ENCODE measurements at places on chromosomes 7 and 10.

- DNase-seq: no peak
Measured at GRCh38 chr7:424961-425793, 94.5 kb downstream of the PDGFA start.

DNA sequence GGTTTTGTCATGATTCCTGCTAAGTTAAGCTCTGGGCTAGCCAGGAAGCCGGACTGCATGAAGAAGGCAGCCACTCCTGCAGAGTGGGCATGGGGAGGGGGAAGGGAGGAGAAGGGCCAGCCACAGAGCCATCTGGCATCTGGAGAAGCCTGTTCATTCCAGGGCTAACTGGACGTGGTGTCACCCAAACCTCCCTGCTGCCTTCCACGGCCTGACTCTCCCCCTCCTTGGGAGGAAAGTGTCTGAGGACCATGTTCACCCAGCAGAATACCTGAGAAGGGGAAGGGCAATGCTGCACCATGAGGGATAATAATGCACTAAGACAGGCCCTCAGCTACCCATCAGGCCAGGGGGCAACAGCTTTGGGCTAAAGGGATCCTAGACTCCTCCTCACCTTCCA, 15.4 kb downstream of the AQP1 start:
- DNase-seq: no peak

DNA sequence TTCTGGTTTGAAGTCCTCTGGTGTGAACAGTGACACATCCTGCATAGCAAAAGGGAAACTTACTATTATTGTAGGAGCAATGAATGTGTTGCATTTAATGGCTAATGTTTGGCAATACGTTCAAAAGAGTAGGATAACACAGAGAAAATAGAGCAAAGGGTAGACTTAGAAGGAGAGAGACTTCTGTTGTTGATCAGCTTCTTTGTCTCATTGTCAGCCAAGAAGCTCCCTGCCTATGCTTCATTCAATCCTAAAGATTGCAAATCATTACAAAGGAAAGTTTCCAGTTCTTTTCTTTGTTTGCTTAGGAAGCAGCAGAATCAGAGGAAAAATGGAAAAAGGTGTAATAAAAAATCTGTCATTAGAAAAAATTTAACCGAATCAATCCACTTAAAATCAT, 7.9 kb upstream of the TSPAN13 start:
- DNase-seq: no peak

DNA sequence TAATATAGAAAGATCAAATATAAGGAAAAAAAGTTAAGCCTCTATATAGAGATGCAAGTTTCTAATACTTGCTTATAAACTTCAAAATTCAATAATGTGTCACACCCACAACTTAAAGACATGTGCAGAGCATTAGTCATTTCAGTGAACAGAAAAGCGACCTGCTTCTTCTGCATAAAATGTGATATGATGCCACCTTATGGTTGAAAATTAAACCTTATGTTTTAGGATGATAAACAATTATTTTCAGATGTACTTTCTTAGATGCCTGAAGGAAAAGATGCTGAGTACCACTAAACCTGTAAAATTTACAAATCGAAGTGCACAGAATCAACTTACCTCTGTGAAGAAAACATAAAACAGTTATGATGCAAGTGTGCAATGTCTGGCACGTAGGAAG, 96.0 kb downstream of the MTERF1 start:
- DNase-seq: no peak

- no peak for DNase-seq
Measured at GRCh38 chr10:17265468-17265867, 37.4 kb downstream of the VIM start.

GRCh38 chr7:18119985-18120384, 92.3 kb upstream of the PRPS1L1 start:
- no peak for DNase-seq

DNA sequence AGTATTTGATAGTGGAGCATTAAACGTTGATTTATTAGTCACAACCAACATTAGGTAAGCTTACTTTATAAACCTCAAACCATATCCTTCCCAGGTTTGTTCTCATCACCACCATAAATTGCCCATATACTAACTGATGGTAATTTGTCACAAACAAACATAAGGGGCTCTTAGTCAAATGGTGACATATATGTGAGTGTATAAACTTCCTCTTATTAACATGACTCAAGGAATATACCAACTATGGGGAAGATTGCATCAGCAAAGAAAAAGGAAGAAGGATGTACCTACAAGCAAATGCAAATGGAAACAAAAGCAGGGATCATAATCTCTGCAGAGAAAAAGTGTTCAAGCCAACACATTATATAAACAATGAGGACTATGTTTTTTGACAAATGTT, 418.2 kb upstream of the AKR1E2 start:
- no peak for DNase-seq
